ENCODE measurements at places on chromosomes 13 and 19.

GRCh38 chr13:73000027-73000674 lies 58.7 kb upstream of the KLF5 start:
- no peak for DNase-seq

GRCh38 chr13:20489185-20489820 lies 36.4 kb downstream of the CRYL1 start:
- DNase-seq = no peak

- no peak for DNase-seq
Observed at GRCh38 chr19:653425-653824, 9.6 kb downstream of the RNF126 start.

- DNase-seq = no peak
Observed at GRCh38 chr19:32702010-32702409, 10.4 kb downstream of the NUDT19 start.

- DNase-seq = no peak
Observed at GRCh38 chr13:84139561-84140158, 257.4 kb upstream of the SLITRK1 start.

GRCh38 chr19:51710163-51710562 lies 13.6 kb downstream of the HAS1 start:
- no peak for DNase-seq

DNA sequence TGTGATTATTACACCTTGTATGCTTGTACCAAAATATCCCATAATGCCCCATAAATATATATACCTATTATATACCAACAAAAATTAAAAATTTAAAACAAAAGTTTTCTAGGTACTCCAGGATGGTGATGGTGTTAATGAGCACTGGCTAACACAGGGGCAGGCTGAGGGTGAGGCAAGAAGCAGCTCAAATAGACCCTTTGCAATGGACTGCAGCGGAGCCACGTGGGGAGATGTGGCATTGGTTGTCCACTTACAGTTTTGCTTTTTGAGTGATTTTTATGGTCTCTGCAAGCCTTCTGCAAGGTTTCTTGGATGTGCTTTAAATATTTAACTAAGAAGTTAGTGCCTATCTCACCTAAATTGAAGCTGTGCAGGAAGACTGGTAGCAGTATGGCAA lies 132.9 kb downstream of the RAP2A start:
- no peak for DNase-seq

DNA sequence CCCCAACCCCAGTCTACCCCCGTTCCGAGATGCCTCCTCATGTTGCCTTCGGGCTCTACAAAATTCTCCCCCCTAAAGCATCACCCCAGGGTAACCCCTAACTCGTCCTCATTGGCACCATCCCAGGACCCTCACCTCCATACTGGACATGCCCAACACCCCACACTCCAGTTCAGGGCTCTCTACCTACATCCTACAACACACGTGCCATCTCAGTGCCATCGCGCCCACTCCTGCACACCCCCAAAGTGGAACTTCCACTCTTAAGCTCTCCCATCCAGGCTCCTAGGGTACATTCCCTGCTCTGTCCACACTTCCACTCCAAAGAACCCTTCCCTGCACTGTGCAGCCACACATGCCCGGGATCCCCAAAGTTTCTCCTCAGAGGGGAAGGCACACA lies 827 bp upstream of the FKRP start:
- DNase-seq = no peak

- DNase-seq = no peak
Observed at GRCh38 chr19:42229855-42230351, 9.8 kb downstream of the ZNF526 start.

DNA sequence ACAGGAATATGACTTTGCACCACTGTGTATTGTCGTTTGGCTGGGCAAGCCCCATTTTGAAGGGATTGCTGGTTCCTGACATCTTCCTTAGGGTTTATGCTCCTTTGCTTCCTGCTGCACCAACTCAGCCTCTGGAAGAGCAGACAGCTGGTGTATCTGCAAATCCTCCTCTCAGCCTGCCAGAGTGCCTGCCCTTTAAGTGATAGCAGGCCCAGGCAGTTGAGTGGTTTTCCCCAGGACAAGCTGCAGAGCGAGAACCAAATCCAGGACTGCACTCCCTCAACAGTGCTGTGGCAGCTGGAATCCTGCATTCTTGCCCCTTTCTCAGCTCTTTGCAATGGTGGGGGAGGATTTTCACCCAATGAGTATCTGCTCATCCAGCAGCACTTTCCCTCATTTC lies 85.5 kb downstream of the ZNF429 start:
- DNase-seq = no peak

- DNase-seq = no peak
Observed at GRCh38 chr19:45470762-45471081, 2.9 kb downstream of the FOSB start.

DNA sequence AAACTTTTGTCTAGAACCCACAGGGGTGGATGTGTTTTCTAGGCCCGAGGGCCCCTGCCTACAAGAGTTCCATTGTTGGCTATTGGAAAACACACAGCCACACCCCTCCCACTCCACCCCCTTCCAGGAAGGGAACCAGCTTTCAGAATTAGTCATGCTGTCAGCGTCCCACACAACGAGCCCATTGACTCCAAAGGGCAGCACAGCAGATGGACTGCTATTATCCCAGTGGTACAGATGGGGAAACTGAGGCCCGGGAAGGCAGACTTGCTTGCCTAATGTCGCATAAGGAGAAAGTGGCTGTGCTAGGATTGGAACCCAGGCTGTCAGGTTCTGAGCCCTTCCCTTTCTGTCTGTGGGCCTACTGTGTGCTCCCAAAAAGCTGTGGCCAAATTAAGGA lies 8.1 kb upstream of the FXYD3 start:
- DNase-seq = no peak

DNA sequence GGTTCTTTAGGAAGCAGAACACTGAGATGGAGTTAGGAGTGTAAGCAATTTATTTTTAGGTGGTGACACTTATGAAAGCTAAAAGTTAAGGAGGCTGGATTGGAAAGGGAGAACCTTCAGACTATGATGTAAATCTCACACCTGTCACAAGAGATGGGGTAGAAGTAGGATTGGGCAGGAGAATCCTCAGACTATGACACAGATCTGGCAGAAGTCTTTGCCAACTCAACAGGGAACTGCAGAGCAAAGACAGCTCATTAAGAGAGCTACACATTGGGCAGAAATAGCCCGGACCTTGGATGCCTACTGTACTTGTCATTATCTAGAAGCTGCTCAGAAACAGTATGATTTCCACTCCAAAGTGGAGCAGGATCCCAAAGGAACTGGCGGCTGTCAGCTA lies 134.4 kb downstream of the DNAJC15 start:
- no peak for DNase-seq

DNA sequence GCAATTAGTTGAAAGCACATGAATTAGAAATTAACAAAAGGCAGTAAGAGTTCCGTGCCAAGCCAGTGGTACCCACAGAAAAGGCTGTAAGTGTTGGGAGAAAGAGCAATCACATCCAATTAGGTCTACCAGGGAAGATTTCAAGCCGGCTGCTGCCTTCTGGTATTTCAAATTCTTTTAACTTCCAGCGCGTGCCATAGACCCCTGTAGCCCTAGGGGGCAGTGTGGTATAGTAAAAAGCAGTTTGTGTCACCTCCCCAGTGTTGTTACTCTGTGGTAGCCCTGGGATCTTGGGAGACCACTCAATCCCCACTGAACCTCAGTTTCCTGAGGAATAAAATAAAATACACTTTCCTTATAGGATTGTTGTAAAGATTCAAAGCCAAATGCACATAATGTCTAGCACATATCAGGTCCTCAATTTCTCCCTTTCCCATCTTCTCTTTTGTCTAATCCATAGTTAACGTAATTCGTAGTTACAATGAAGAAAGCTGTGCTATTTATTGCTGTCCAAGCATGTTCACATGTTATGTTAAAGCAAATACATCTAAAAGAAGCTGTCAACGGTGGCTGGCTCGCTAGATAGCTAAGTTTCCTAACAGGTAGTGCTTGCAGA lies 230.2 kb downstream of the TDRD3 start:
- DNase-seq = no peak

DNA sequence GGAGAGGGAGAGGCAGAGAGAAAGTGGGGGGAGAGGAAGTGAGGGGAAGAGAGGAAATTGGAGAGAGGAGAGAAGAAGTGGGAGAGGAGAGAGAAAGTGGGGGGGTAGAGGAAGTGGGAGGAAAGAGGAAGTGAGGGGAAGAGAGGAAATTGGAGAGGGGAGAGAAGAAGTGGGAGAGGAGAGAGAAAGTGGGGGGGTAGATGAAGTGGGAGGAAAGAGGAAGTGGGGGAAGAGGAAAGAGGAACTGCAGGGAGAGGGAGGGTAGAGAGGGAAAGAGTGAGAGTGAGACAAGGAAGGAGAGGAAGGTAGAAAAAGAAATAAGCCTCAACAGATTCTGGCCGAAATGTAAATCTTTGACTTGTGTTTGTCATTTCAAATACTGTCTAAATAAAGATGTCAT lies 146.6 kb downstream of the KLF12 start:
- no peak for DNase-seq

DNA sequence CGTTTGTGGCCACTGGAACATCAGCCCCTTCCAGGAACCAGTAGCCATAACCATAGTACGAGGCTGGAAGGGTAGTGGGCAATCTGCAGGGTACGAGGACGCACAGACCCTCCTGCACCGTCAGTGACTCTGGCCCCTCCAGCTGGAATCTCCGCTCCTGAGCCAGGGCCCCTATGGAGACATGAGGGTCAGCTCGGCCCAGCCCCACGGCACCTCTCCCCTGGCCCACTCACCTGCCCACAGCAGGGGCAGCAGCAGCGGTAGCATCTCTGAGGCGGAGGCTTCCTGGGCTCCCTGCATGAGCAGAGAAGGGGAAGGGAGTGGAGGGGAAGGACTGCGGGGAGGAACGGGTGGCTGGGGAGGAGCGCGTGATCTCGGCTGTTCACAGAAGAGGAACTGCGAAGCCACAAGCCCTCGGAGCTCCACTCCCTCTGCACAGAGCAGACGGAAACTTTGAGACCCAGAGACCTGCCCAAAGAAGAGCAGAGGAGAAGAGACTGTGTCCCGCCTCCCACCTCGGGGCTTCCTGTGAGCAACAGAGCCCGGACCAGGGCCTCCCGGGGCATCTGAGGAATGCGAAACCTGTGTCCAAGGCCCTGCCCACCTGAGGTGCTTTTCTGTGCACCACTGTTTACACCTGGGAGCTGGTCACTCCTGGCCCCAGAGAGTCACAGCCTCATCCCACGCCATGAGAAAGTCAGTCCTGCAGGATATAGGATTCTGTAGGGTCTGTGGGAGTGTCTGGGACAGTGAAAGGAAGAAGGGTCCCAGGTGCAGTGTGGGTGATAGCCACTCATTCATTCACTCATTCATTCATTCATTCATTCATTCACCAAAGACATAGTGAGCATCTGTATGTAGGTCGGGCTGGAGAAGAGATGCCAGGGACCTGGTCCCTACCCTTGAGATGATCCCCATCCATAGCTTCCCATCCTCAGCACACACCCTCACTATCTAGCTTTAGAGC lies at the start of gene SIGLEC6:
SIGLEC6 (minus strand) TSS at position 322 of the 967 bp plus-strand sequence; CDS start at position 300, 22 bp downstream.
- DNase-seq = peak; percentile 74

DNA sequence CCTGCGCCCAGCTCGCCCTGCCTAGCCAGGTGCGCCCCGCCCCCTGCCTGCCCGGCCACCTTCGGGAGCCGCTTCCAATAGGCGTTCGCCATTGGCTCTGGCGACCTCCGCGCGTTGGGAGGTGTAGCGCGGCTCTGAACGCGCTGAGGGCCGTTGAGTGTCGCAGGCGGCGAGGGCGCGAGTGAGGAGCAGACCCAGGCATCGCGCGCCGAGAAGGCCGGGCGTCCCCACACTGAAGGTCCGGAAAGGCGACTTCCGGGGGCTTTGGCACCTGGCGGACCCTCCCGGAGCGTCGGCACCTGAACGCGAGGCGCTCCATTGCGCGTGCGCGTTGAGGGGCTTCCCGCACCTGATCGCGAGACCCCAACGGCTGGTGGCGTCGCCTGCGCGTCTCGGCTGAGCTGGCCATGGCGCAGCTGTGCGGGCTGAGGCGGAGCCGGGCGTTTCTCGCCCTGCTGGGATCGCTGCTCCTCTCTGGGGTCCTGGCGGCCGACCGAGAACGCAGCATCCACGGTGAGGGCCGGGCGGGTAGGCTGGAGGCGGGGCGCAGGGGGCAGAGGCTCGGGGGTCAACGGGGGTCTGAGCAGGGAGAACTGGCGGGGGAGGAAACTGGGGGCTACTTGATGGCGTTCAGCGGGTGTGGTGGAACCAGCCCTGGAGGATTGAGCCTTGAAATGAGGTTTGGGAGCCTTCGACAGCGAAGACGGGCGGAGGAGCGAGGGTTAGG lies at the start of gene SPINT2:
SPINT2 (plus strand) TSS at position 88 of the 727 bp plus-strand sequence; CDS start at position 408, 320 bp downstream.
- no peak for DNase-seq

GRCh38 chr13:76499891-76500290 lies 386.3 kb downstream of the KCTD12 start:
- no peak for DNase-seq

- no peak for DNase-seq
Observed at GRCh38 chr13:90068658-90069057, 1278.8 kb upstream of the MIR17HG start.

- no peak for DNase-seq
Observed at GRCh38 chr13:48235341-48236135, 2.5 kb downstream of the ITM2B start.

Data from sciatic nerve (tissue), 2 donors.